ENCODE measurements at places on chromosomes 7 and 10.

DNA sequence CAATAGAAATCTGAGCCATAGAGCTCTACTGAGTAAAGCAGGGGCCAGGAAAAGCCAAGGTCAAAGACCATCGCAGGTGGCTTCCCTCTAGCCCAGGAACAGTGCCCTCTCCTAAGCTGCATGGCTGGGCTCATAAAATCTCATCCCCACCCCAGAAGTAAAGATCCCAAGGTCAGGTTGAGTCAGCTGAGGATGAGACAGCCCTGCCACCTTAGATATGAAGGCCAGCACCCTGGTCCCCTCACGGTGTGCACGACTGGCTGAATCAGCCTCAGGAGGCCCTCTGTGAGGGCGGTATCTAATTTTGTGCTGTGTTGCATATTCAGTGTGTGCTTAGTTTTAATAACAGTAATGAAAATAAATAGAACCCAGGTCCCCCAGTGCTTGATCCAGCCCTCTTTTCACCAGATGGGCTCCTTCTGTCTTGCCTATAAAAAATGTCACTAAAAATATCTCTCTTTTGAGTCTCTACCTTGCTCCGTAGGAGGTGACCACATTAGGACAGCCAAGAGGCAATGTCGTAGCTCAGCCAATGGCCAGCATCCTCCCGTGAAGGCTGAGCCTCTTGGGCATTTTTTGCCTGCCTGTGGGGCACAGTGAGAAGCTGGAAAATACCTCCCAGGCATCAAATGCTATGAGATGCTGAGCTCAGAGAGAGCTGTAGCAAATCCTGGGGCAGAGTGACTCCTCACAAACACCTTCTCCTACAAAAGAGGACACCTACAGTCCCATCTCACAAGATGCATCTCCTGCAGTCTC is 424.0 kb downstream of the PLXNA4 start:
- no peak for DNase-seq

GRCh38 chr10:15563246-15563645 is 156.5 kb downstream of the ITGA8 start:
- no peak for DNase-seq

DNA sequence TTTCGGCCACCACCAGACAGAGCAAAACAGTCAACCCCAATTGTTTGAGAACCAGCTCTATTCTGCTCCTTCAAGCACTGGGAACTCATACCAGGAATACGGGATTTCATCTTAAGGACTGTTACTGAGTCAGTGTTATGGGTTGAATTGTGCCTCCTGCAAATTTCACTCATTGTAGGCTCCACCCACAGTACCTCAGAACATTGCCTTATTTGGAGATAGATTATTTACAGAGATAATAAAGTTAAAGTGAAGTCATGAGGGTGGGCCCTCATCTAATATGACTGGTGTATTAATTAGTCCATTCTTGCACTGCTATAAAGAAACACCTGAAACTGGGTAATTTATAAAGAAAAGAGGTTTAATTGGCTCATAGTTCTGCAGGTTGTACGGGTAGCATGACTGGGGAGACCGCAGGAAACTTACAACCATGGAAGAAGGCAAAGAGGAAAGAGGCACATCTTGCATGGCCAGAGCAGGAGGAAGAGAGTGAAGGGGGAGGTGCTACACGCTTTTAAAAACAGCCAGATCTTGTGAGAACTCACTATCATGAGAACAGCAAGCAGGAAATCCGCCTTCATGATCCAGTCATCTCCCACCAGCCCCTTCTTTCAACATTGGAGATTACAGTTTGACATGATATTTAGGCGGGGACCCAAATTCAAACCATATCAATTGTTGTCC is 14.3 kb upstream of the ZNF248 start:
- no peak for DNase-seq

DNA sequence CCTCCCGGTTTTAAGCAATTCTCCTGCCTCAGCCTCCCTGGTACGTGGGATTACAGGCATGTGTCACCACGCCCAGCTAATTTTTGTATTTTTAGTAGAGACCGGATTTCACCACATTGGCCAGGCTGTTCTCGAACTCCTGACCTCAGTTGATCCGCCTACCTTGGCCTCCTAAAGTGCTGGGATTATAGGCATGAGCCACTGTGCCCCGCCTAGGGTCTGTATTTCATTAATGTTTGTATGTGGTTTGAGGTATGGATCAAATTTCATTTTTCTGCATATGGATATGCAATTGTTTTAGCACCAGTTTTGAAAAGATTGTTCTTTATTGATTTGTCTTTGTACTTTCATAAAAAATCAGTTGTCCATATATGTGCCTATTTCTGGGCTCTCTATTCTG is 26.0 kb downstream of the CYP26A1 start:
- DNase-seq, result no peak

GRCh38 chr7:5586279-5586962 is 162.8 kb upstream of the TNRC18 start:
- no peak for DNase-seq

- DNase-seq, result no peak
These were observed 31.3 kb downstream of the FAM204A start for GRCh38 chr10:118310822-118311221.

GRCh38 chr7:123994449-123994848 is 38.4 kb downstream of the TMEM229A start:
- no peak for DNase-seq

DNA sequence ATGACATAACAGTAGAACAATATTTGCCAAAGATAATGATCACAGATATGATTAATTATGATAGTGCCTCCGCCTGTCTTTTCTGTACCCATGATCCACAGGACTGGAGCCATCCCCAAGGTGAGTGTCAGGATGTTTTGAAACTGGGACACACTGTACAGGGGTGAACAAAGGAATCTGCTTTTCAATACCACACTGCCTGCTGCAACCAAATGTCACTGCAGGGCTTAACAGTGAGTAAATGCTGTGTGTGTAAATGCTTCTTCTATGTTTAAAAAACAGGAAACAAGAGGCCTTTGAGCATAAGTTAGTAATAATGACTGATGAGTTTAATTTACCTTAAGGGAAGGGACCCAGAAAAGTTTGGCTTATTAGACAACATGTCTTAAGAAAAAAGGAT is 65.2 kb downstream of the HBP1 start:
- no peak for DNase-seq

DNA sequence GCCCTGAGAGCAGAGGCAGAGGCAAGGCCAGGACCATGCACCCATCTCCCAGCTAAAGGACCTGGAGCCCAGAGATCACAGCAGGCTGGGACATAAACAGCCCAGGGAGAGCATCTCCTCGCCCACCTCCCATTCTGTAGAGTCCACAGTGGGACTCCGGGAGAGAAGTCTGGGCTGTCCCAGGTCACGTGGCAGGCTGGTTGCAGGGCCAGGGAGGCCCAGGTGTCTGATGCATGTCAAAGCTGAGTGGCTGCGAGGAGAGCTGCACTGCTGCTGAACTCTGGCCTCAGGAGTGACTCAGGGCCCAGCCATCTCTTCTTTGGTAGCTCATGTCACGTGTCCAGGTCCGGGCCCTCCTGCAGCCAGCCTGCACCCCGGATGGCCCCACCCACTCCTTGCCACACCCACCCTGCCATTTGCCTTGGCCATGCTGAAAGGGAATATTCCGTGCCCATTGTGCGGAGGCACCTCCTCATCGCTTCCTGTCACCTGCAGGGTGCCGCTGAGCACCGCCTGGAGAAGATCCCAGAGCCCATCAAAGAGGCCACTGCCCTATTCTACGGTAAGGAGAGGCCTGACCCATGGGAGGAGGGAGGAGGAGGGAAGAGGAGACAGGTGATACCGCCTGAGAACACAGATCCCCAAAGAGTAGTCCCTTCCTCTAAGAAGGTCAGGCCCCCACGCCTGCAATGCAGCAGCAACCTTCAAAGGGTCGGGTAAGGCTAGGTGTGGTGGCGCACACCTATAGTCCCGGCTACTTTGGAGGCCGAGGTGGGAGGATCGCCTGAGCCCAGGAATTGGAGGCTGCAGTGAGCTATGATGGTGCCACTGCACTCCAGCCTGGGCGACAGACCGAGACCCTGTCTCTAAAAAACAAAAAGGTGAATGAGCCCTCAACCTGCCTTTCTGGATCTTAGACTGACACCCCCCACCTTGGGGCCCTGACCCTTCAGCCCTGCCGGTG is 12.6 kb upstream of the SH2B2 start:
- no peak for DNase-seq

DNA sequence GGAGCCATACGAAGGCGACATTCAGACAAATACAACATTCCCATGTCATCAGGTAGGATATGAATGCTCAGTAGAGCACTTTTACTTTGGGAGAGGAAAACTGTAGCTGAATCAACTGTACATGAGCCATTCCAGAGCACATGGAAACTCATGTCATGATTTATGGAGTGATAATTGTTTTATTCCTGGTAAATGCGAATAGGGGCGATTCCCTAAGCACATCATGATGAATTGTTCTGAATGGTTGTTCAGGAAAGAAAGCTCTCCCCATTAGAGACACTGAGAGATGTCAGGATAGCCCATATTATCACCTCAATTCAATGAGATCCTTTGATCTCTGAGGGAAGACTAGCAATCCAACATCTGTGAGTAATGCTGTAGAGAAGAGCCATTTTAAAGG is 243.6 kb downstream of the FOXP2 start:
- DNase-seq, result no peak

DNA sequence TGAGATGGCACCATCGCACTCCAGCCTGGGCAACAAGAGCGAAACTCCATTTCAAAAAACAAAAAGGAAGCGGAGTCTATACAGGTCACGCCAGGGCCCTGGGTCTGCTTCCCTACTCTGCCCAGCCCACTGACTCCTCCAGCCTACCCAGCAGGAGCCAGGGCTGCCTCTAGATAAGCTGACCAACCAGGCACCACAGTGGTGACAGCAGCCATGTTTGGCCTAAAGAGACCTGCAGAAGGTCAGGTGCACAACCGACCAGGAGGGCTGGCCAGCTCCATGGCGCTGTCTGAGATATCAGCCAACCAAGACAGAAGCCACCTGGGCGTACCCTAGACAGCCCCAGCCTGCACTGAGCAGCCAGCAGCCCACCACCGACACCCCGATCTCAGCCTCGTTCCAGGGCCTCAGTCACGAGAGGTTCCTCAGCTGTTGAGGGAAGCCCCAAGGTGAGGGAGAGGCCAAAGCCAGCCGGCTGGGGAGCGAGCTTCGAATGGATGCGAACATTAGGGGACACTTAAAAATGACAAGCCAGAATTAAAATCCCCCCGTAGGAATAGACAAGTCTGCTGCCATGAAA is 24.4 kb upstream of the PWWP2B start:
- DNase-seq, result no peak

DNA sequence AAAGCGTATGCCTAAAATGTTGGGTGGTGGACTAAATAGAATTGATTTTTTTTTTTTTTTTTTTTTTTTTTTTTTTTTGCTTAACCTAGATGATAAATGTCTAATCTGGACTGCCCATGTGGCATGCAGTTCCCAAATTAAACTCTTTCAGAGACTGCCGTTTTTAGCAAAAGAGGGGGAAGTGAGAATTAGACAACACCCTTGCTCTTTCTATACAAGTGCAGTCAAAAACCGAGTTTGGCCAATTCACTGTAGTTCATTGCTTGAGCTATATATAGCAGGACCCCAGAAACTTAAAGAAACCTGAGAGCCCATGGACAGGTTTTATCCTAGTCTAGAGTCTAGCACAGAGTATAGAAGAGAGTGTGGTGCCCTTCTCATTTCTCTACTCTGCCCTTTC is 141.9 kb downstream of the GRM3 start:
- DNase-seq, result no peak

DNA sequence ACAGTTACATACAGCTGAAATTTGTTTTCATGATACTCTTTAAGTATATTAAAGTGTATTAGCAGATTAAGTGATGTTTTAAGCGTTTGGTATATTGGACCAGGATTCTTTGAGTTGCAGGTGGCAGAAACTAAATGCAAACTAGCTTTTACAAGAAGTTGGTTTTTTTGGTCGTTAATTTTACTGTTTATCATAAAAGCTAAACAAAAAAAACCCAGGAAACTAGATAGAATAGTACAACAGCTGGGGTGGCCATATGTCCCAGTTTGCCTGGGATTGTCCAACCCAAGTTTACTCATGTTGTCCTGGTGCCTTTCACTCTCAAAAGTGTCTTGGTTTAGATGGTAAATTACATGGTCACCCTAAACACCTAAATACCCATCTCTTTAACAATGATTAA is 108.7 kb downstream of the PHTF2 start:
- DNase-seq, result no peak

DNA sequence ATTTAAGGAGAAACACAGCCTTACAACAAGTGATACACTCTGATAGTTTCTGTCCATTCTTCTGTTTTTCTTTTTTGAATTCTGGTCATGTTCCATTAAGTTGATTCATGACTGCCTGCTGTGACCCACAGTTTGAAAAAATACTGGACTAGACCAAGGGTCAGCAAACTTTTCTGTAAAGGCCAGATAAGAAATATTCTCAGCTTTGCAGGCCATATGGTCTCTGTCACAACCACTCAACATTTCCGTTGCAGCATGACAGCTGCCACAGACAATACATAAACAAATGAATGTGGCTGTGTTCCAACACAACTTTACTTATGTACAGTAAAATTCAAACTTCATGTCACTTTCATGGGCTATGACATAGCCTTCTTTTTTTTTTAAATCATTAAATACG is 156.7 kb downstream of the PLXNA4 start:
- DNase-seq, result no peak

DNA sequence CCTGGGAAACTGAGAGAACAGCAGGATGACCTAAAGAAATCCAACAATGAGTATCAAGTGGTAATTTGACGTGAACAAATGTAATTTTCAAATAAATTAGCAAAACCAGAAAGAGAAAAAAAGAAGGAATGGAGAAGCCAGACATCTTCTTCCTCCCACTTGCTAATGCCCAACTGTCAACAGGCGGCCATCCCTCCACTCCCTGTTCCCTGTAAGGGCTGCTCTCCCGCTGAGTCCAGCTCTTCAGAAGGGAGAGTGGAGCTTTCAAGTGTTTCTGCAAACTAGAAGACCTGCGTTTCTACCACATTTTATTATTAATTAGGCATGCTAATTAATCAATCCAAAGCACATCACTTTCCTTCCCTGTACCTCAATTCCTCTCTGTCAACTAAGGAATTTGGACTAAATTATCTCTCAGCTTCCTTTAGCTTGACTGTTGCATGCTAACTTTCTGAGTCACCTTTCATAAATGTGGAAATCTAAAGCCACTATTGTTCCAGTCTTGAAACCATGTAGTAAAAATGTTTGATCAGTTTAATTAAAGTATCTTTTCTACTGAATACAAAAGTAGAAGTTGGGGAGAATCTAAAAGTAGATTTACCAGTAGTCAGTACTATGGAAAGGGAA is 48.4 kb upstream of the CUL1 start:
- no peak for DNase-seq

DNA sequence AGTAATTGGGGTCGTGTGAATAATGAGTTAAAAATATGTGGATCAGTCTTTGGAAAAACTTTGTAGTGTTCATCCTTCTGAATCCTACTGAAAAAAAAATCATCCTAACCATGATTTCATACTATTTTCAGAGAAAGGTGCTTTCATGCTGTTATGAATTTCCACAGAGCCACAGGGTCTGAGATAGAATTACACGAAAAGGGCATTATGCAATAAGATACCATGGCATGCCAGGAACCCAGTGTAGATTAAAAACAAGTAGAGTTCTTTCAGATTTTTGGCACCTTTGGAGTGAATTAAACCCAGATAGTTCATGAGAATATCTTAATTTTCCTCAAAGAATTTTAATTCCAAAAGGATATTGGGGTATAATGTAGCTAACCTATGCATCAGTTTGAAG is 47.5 kb upstream of the AGMO start:
- DNase-seq, result no peak

- DNase-seq, result no peak
These were observed 90.5 kb upstream of the CSTF2T start for GRCh38 chr10:51789903-51790302.
